ENCODE measurements at places on chromosomes 1 and 21.

GRCh38 chr21:31282095-31282709, 61.9 kb downstream of the TIAM1 start:
- DNase-seq = no peak

- DNase-seq = no peak
Observed at GRCh38 chr1:18546026-18546425, 65.3 kb downstream of the KLHDC7A start.

GRCh38 chr1:200435200-200435780, 25.5 kb upstream of the ZNF281 start:
- no peak for DNase-seq

GRCh38 chr1:13931226-13931625, 231.2 kb downstream of the PRDM2 start:
- no peak for DNase-seq

GRCh38 chr1:245216366-245217115, 61.8 kb downstream of the KIF26B start:
- no peak for DNase-seq

DNA sequence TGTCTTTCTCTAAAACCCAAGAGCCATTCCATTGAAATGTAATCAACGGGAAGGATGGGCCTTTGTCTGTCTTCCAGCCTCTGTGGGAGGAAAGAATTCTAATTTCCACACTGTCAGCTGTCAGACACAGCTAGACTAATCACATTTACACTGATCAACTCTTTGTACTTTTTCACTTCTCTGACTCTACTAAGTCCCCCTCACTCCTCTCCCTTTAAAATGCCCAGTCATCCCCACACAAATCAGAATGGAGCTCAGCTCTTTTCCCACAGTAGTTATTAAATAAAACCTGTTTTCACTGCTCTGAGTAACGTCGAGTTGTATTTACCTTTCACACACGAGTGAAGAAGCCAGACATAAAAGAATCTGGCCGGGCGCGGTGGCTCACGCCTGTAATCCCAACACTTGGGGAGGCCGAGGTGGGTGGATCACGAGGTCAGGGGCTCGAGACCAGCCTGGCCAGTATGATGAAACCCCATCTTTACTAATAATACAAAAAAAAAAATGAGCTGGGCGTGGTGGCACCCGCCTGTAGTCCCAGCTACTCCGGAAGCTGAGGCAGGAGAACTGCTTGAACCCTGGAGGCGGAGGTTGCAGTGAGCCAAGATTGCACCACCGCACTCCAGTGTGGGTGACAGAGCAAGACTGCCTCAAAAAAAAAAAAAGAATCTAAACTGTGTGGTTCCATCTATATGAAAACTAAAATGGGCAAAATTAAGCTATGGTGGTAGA, 13.3 kb downstream of the ZBTB8OS start:
- no peak for DNase-seq

GRCh38 chr1:241417258-241417657, 60.3 kb upstream of the RGS7 start:
- no peak for DNase-seq

All from C1 segment of cervical spinal cord (tissue), 14 donors.